ENCODE measurements at places on chromosomes 7 and 10.
A peak's percentile ranks its signal among the peaks of the same experiment; 100 is the strongest.

DNA sequence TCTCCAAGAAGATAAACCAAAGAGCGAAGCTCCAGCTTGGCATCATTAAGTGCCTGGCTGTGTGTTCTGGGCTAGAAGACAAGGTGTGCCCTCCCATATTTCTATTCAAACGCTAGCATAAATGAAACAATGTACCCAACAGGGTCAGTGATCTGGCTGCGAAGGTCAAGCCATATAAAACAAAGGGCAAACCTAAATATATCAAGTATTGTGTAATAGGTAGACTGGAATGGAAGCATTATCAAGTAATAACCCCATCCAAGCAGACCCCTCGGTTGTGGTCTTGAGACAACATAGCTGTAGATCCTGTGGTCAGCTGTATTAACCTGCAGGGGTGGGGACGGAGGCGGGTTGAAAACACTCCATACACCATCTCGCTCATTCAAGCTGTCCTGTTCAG is 31.6 kb upstream of the TNKS2 start:
- DNase-seq, result no peak

- no peak for DNase-seq
These were observed 35.0 kb downstream of the HDAC9 start for GRCh38 chr7:18530224-18531179.

DNA sequence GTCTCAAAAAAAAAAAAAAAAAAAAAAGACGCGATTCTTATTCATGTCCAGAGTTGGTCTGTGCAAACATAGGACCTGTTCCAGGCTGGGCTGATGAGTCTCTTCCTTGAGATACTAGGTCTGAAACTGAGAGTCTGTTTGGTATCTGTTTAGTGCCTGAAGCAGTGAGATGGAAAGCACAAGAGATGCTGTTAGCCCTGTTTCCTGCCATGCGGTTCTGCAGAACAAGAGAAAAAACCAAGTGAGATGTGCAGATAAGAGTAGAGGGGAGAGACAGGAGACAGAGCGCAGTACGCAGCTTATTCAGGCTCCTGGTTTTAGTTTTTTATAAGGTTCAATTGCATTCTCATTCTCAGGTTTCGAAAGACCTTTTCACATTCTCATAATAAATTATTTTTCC is 85.8 kb upstream of the PRKCQ start:
- DNase-seq, result no peak

GRCh38 chr7:72163271-72163670 is 248.9 kb downstream of the CALN1 start:
- DNase-seq, result no peak

DNA sequence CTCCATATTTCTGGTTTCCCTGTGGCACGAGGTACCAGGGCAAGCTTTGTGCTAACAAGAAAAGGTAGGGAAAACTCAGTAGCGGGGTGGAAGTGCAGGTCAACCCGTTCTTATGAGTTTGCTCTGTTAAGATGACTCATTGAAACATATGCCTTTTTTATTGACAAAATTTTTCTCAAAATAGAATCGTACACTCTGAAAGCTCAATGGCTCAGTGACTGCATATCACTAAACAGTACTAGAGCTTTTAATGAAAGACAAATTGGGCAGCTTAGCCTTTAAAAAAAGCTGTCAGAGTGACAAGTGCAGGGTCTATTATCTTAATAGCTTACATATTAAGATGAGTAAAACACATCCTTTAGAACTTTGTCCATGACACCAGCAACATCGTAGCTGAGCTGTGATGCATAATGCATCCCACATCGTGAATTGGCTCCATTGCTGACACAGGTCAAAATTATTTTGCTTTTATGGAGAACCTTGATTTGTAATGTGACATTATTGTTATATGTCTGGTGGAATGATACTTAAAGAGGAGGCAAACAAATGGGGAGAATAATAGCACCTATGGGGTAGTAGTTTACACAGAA is 264.4 kb downstream of the ETV1 start:
- no peak for DNase-seq

GRCh38 chr10:33507662-33508425 is 173.4 kb upstream of the NRP1 start:
- DNase-seq, result peak; percentile 65

DNA sequence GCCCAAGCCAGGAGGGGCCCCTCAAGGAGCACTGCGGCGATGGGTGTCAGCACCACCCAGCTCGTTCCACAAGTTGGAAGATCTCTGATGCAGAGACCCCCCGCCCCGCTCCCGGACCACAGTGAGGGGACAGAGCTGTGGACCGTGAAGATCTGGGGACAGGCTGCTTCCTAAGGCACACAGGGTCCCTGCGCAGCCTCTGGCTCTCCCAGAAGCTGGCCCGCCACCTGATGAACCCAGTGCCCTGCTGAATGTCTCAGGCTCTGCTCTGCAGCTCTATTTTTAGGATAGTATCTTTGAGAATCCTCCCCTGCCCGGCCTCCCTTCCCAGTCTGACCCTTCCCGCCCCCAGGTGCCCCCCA is 29.7 kb downstream of the GBX1 start:
- DNase-seq, result no peak

DNA sequence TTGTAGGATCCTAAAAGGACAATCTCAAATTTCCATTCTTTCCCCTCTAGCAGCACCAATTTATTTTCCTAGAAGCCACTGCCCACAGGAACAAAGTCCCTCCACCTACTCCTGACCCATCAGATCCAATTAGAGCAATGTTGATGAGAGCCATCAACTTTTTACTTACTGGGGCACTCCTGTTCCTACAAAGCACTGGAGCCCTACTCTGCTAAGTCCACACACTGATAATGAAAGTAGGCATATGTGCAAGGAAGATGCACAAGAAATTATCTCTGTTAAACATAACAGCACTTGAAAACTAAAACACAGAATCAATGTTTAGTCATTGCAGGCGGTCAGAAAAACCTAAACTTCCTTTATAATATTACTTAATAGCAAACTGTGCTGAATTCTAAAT is 3.6 kb downstream of the HERPUD2 start:
- no peak for DNase-seq

- no peak for DNase-seq
These were observed 131.5 kb upstream of the LYZL1 start for GRCh38 chr10:29157321-29157720.

DNA sequence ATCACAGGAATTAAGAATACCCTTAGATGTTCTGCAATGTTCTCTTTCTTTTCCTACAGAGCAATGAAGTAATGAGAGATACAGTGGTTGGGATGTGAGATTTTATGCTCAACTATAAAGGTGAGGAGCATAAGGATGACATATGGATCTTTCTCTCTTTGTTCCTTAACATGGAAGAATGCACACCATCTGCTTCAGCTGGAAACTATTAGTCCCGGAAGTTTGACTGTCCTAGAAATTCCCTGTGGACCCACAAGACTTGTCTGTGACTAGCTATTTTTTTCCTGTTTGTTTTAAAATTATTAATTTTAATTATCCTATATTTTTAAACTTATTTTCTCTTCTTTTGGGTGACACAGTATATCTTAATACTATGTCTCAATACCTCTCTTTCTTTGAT is 80.2 kb downstream of the DKK1 start:
- DNase-seq, result no peak

DNA sequence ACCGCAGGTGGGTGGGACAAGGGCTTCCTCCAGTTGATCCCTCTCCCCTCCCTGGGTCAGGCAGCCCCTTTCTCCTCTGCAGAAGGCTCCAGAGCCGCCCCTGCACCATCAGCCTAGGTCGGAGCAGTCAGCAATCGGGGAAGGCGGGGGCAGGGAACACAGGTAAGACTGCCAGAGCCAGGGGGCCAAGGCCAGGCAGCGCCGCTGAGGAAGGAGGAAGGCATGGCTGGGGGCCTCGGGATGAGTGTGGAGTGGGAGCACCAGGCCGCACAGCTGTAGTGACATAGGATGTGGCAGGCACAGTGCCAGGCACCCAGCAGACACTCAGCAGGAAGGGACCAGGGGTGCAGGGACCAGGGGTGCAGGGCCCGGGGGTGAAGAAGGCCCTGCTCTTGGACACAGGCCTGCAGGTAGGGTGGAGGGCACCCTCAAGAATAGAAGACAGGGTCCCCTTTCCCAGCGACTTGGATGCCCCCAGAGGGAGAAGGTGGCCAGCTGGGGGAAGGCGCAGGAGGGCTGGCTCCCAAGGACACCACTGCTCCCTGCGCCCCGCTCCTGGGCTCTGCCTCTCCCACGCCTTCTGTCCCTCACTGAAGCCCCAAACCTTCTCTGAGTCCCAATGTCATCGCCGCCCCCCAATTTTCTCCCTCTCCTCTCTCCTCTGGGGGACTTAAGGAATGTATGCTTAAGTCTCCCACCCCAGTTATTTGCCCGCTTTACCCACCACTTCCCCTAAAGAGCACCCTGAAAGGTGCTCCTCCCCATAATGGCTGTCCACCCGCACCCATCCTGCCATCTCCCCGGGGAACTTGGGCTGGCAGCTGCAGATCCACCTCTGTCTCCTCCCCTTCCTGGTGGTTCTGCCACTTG is 38.5 kb downstream of the CAMK2B start:
- no peak for DNase-seq

DNA sequence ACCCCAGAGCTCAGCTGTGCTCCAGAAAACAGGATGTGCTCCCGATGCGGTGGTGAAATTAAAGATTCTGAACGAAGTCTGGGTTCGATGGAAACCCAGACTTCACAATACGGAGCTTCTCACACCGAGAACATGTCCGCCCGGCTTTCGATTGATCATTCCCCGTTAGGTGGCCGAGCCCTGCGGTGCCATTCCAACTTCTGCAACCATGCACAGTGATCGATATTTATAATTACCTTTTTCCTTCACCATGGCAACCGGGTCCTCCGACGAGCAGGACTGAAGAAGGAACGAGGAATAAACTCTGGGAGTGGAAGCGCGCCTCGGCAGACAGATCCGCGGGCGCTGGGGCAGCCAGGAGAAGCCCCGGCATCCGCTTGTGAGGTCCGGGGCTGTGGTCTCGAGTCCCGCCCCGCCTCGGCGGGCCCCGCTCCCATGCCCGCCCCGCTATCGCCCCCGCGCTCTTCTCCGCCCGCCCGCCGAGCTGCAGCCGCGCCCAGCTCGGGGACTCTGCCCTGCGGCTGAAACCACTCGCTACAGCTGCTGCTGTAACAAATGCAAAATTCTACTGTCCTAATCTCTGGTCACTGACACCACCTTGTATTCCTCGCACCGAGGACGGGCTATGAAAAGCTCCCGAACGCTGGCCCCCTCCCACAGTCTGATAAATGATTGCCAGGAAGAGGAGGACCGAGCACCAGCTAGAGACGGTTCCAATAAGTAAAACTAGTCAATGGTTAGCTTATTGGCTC is 26.2 kb downstream of the ABLIM1 start:
- DNase-seq, result peak; percentile 48

DNA sequence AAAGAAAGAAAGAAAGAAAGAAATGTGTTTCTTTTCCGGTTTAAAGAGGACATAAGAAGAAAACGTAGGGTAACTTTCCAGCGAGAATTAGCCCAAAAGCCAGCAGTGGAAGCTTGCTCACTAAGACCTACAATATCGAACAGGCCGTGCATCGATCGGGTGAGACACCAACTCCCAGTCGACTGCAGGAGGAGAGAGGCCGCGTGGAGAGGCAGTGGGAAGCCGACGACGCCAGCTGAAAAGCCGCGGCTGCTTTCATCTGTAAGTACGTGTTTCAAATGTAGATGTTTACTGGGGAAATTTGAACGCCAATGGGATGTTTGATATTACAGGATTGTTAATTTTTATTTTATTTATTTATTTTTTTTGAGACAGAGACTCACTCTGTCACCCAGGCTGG is 28.6 kb upstream of the GIMAP8 start:
- DNase-seq, result no peak

DNA sequence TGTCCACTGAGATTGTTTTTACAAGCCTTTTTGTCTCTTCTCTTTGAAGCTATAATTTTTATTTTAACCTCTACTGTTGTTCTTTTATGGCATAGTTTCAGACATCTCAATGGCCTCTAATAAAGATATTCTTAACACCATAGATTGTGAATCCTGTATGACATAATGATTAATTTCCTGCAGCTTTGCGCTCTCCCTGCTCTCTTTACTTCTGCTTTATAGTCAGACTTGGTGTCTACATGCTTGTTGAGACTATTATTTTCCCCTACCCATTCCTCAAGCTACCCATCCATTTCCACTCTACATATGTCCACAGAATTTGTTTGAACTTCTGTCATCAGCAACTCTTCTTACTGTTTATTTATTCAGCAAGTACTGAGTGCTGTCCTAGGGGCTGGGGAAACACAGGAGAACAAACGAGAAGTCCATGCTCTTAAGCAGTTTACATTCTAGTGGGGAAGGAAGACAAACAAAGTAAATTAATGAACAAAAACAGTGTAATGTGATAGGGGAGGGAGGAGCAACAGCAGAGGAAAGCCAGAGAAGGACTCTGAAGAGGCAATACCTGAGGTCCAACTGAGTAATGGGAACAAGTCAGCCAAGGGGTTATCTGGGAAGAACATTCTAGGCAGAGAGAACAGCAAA is 110.1 kb downstream of the CDK14 start:
- DNase-seq, result no peak

GRCh38 chr7:28358423-28358868 is 53.9 kb upstream of the CREB5 start:
- no peak for DNase-seq

GRCh38 chr10:101807158-101807557 is 11.1 kb downstream of the OGA start:
- DNase-seq, result no peak

GRCh38 chr7:102823390-102824119 is 74.8 kb downstream of the FAM185A start:
- DNase-seq, result no peak

- DNase-seq, result peak; percentile 89
These were observed 84.0 kb downstream of the GSAP start for GRCh38 chr7:77331938-77332695.

DNA sequence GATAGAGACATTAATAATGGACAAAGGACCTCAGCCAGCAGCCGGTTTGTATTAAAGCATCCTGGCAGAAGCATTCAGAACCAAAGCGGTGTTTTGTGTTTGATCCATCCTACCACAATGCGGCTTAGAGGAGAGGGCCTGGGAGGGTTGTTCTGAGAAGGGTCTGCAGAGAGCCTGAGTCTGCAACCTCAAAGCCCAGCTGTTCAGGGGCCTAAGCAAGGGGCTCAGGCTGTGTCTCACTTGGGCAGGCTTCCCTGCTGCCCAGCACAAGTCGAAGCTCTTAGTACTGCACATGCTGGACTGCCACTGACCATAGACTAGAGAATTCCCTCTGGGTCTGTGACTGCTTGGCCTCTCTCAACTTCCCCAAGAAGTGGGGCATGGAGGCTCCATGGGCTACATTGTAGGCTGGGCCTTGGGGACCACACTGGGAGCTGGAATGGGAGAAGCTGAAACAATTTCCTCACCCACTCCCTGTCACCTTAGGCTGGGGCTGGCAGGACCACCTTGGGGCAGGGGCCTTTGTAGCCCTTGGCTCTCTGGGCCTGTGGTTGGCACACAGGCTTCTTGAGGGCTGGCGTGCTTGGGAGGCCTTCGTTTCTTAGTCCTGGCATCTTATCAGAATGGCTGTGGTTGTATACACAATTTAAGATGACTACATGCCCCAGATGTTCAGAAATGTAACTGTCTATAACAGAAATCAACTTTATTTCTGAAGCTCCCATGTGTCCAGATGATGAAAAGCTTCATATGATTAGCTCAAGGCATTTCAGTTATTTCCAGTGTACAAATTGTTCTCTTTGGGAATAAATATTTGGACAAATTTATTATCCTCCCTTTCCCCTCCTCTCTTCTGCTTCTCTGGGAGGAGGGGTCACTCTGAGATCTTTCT is 44.5 kb downstream of the LRRC18 start:
- DNase-seq, result no peak

GRCh38 chr7:26724795-26725194 is 139.6 kb downstream of the SKAP2 start:
- no peak for DNase-seq

Measured in suppressor macrophage (primary cell).